ENCODE measurements at places on chromosomes 2 and 18.

GRCh38 chr2:207883002-207883780 is 113.5 kb upstream of the FZD5 start:
- DNase-seq, result no peak

- no peak for DNase-seq
Measured at GRCh38 chr2:85312404-85312803, 15.4 kb downstream of the TGOLN2 start.

- no peak for DNase-seq
Measured at GRCh38 chr18:49999128-49999527, 185.8 kb upstream of the ACAA2 start.

DNA sequence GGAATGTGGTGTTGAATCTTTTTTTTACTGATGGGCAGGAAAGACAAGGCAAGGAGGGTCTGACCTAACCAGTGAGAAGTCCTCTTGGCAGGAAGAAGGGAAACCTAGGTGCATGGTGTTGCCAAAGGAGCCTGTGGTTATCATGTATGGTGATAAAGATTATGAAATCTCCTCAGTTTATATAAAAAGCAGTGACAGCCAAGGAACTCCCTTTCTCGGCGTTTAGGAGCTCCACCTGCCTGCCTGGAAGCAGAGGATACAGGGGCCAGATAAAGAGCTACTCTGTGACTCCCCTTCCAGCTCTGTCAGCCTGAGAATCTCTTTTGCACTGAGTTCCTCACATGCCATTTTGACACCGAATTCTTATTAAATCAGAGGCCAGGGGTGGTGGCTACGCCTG is 26.1 kb downstream of the COLEC12 start:
- DNase-seq, result no peak

- no peak for DNase-seq
Measured at GRCh38 chr2:195117011-195117410, 540.0 kb upstream of the SLC39A10 start.

- no peak for DNase-seq
Measured at GRCh38 chr18:7958897-7959146, 391.7 kb downstream of the PTPRM start.

GRCh38 chr2:61426267-61426897 is 44.5 kb downstream of the USP34 start:
- peak; percentile 45 for DNase-seq

GRCh38 chr2:17303521-17303920 is 214.7 kb downstream of the RAD51AP2 start:
- no peak for DNase-seq

GRCh38 chr2:133415210-133415876 is 152.9 kb downstream of the NCKAP5 start:
- no peak for DNase-seq

- no peak for DNase-seq
Measured at GRCh38 chr2:192292478-192292877, 97.7 kb upstream of the TMEFF2 start.

DNA sequence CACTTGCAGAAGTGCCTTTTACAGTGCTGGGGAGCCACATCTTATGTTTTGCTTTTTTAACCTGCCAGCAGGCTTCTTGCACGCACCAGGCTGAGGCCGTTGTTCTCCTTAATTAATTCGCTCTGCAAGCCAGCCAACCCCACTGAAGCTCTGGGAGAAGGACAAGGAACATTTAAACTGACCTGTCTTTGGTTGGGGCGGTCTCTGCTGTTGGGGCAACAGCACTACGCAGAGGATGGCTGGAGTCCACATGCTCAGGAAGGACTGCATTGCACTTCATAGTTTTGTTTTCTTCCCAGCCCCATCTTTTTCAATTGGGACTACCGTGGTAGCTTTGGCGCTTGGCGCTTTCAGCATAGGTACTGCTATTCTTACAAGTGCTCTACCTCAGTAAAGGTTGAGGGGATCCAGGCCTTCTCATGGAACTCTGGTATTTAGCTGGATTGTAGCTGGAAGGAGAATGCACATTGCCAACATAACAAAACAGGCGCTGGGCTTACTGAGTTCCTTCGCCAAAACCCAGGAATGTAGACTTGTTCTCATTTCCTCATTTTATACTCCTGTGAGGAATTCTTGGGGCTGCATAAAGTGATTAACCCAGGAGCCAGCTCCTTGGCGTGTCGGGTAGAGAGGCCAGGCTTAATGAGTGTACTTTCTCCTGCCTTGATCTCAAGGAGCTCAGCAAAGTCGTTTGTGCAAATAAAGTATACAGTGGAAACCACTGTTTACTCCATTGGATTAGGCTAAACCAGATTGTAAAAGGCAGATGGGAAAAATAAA is 146.2 kb downstream of the PRKCE start:
- DNase-seq, result no peak

- no peak for DNase-seq
Measured at GRCh38 chr2:15645720-15646385, 54.2 kb downstream of the DDX1 start.

DNA sequence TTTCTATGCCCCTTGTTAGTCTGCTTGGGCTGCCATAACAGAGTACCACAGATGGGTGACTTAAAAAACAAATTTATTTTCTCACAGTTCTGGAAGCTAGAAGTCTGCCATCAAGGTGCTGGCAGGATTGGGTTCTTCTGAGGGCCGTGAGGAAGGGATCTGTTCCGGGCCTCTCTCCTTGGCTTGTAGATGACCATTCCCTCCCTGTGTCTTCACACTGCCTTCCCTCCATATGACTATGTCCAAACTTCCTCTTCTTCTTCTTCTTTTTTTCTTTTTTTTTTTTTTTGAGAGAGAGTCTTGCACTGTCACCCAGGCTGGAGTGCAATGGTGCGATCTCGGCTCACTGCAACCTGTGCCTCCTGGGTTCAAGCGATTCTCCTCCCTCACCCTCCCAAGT is 13.1 kb upstream of the CCNYL1 start:
- DNase-seq, result no peak

DNA sequence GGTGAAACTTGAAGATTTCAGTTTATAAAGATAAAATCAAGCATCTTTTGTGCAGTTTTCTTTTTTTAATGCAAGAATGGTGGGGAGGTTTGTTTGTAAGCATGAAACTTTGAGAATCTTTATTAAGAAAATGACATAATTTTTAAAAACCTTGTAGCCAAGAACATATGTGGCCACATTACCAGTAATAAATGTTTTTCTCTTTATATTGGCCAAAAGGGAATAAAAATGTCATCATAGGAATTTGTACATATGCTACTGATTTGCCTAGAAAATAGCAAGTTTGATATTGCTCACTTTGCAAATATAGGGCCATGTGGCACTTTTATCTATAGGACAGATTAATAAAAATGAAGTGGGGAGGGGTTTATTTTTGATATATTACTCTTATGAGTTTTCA is 25.6 kb downstream of the METTL21A start:
- DNase-seq, result no peak

DNA sequence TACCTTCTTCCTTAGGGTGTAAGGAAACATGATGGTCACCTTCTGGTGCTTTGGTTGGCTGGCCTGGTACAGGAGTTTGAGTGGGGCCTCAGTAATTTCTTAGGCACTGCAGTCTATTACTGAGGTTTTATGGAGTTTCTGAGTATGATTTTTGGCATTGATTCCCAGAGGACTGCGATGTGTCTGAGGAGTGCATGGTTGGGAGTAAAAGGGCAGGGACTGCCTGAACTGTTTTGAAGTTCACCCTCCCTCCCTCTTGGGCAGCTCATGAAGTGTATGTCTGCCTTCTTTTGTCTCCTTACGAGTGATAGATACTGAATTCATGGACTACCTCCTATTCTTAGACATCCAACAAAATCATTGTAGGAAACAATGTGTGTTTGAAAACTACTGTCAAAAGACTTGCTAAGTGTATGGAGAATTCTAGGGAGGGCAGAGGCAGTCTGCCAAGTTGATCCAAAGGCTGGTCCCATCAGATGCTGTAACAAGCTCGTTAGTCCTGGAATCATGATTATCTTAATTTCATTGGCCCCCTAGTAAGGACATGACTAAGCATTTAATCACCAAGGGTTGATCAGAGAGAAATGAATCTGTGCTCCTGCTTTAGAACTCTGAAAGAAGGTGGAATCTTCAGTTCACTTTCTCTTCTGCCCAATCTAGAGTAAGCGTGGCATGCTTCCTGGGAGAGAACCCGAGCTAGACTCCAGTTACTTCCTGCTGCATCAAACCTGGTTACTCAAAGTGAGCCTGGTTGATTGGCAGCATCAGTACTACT is 26.5 kb downstream of the LYPD6B start:
- DNase-seq, result no peak

DNA sequence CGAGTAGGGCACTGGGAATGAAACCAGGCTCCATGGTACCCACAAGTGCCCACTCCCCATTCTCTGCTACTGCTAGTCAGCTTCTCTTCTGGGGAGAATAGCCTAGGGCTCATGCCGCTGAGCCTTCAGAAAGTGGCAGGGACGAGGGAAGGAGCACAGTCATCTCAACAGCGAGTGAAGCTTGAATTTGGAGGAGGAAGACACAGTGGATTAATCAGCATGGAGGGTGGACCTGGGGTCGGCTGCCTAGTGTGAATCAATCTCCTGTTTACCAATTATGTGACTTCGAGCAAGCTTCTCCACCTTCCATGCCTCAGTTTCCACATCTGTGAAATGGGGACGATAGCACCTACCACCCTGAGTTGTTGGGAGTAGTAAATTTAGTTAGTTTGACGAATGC is 157.0 kb downstream of the SEPTIN10 start:
- no peak for DNase-seq

- peak; percentile 99 for DNase-seq
Measured at GRCh38 chr2:201901786-201902185, 95.4 kb downstream of the CDK15 start.

DNA sequence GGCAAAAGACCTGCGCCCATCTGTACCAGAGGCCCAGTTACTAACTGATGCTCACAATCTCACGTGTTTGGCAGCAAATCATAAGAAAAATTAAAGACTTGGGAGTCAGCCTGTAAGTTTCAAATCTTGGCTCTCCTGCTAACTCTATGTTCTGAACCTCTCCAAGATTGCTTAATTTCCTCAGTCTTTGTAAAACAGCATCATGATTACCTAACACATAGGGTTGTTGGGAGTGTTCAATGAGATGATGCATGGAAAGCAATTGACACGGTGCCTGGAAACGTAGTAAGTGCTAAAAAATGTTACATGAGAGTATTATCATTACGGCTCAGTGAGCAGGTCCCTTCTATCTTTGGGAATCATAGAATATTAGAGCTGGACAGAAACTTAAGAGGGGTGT is 497.6 kb upstream of the TCF4 start:
- no peak for DNase-seq

DNA sequence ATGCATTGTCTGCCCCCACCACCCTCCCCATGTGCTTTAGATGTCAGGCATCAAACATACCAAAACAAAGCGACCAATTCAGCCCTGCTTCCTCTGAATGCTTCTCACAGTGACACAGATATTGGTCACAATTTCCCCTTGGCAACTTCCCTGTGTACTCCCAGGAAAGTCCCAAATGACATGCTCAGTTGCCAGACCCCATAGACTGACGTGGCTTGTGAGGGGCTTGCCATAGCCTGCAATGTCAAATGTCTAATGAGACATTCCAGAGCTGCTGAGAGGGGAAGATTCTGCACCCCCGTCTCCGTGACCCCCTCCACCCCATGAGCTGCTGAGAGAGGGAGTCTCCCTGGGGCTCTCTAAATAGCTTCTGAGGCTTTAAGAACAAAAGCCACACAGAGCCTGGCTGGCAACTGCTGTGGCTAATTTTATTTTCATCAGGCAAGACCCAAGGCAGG is 47.3 kb downstream of the RFTN2 start:
- no peak for DNase-seq

- DNase-seq, result no peak
Measured at GRCh38 chr2:151996243-151997003, 102.4 kb downstream of the CACNB4 start.

DNA sequence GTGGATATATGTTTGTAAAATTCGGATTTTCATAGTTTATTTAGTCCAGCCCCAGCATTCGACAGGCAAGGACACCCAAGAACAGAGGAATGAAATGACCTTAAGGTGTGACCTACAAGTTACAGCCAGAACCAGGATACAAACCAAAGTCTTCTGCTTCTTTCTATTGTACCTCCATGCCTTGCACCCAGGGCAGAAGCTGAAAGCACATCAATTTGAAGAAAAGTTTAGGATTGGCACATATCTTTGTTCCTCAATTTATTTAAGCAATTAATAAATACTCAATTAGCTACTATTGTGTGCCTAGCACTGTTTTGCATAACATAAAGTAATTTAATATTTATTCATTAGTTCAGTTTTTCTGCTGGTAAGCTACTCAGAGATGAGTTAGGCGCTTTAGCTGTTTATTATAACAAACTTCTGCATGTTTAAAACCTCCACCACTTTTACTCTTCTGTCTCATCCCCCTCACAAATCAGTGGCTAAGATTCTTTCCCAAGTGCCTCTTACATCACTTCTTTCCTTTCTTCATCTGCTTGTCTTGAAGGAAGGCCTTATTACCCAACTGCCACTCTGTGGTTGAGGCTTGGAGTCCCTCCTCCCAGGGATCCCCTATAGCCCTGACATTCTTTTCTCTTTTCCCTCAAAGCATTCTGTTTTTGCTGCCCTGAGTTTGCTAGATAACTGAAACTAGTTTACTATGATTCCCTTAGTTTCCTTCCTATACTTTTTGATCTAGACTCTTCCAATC is 37.1 kb upstream of the DARS1 start:
- no peak for DNase-seq

GRCh38 chr18:58113337-58113736 is 69.3 kb downstream of the NEDD4L start:
- DNase-seq, result no peak

DNA sequence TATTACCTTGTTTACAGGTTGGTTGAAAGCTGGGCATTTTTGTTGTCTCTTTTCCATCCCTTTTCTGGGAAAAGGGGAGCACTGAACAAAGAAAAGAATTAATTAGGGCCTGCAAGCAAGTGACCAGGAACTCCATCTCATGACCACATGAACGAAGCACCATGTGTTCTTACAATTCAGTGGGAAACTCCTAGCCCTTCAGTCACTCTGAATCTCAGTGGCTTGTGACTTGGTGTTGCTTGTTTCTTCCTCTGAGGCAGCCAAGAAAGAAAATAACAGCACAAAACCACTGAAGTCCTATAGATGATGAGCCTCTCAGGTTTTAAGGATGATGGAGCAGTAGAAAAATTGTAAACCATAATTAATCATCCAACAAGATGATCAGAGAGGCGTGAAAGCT is 129.1 kb upstream of the CAB39 start:
- no peak for DNase-seq

GRCh38 chr2:227164763-227165291 is 403 bp downstream of the COL4A3 start:
- DNase-seq, result no peak

GRCh38 chr2:177602611-177603164 is 210.1 kb downstream of the AGPS start:
- no peak for DNase-seq

DNA sequence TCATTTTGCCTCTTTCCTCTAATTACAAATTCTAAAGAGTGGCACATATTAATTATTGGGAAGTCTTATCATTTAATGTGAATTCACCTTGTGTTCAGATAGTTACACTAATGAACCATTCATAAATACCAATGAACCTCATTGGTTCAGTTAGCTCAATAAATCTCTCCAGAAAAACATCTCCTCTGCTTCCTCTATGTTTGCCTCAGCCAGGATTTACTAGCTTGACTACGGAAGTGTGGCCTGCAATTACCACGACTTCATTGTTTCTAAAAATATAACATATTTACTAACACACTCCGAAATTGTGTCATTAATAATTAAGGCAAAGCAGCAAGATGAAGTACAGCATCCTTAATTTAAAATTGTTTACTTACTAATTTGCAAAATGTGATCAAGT is 103.3 kb downstream of the PLA2R1 start:
- peak; percentile 29 for DNase-seq
